ENCODE measurements at places on chromosomes 2 and 18. TPM values are rescaled to one million over a fixed set of nuclear protein-coding genes. Genes with fewer than 3 reads are reported as not detected.

DNA sequence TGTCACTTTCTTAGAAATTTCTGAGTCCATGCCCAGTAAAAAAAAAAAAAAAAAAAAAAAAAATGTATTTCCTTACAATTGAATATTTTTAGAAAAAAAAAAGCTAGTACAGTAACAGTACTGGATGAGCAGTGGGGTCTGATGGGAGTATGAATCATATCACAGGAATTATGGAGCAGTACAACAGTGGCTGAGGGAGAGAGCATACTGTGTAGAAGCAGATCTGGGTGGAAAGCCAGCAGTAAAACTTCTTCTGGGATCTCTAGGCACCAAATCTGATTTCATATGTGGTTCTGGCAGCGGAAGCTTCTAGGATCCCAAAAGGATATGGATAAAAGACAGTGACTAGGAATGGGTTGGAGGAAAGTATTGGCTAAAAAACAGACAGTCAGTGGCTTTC, 414.9 kb upstream of the FSHR start:
- no peak for DNase-seq

DNA sequence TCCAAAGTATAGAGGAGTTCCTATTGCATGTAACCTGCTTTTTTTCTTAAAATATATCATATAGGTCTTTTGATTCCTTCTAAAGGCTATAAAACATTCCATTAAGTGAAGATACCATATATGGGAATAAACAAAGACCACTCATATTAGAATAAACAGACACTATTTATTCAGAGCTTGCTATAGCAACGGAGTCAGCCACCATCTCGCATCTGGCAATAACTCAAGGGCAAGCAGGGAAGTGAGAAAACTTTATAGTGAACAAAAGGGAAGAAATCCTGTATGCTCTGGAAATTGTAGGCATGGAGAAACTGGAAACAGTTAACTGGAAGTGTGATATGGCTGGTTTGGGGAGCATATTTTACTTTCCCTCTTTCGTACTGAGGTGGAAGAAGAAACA, 301.9 kb downstream of the PTH2R start:
- no peak for DNase-seq

DNA sequence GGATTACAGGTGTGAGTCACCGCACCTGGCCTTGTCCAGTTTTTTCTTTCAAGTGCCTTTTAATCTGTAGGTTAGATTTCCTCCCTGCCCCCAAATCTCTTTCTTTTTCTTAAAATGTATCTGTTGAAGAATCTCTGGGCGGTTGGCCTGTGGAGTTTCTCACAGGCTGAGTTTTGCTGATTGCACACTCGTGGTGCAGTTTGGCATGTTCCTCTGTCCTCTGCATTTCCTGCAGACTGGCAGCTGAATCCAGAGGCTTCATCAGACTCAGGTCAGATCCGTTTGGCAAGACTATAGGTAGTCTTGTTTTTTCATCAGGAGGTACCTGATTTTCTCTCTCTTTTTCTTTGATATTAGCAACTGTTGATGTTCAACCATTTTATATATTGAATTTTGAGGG, 5.5 kb downstream of the CASP10 start:
- no peak for DNase-seq

GRCh38 chr2:173555833-173556232, 201.2 kb downstream of the CDCA7 start:
- no peak for DNase-seq

DNA sequence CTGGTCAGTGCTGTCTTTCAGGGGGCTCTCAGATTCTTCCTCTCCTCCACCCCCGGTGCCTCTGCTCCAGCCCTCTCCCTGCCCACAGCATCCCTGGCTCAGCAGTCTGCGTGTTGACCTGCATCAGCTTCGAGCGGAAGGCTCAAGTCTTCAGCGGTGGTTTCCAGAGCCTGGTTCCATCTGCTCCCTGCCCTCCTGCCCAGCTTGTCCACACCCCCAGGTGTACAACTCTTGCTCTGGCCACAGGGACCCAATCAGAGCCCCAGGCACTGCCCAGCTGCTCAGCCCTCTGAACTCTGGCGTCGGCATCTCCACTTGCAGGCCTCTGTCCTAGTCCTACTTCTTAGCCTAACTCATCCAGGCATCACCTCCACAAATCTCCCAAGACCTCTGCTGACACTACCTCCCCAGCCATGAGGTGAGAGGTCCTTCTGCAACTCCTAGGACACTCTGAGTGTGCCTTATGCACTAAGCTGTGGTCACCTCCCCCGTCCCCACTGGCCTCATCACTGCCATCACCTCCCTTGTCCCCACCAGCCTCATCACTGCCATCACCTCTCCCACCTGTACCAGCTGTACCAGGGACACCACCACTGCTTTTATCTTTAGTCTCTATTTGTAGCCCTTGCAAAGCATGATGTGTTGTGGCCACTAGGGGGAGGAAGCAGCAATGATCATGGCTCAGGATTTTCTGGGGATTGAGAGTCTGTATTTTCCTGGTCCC, 60.9 kb downstream of the EDAR start:
- peak; percentile 2 for DNase-seq

GRCh38 chr2:189253836-189254235, 74.3 kb upstream of the COL5A2 start:
- DNase-seq: no peak

DNA sequence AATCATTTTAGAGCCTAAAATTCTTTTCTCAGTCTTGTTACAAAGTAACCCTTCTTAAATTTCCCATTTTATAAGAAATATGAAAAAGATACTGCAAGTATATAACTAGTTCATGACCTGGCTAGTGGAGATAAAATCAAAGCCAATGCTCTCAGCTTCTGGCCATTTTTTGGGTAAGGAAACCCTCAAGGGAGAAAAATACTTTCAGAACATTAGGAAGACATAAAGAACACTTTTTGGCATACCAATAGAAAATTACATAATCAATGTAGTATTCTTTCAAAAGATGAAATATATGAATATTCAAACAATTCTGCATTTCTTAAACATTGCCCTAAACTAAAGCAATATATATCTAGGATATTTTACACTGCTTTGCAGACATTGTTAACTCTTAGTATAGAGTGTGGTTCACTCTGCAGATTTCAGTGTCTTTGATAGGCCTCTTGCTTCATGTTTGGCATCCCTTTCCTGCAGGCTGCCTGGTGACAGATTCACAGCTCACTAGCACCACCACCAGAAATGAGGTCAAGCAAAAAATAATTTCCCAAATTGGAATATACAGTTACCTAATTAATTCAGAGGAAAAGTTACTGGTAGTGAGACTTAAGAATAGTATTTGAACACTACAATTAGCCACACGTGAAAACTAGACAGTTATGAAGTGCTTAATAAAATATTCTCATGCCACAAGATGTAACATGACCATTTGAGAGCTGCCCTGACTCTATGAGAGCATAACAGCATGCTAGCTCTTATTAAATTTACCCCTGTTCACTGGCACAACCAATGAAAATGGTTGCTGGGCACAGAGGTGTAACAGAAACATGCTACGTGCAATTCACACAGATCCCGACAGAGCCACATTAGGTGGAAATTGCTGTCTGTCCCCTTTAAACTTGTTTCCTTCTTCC, 36.0 kb downstream of the PAIP2B start:
- DNase-seq: no peak

GRCh38 chr2:10002681-10003080, 40.7 kb upstream of the KLF11 start:
- DNase-seq: no peak

The GPR45 gene
- polyA plus RNA-seq: not detected

The KCNF1 gene
- not detected for polyA plus RNA-seq

The ZNF385B gene
- polyA plus RNA-seq: not detected

The TMEM198 gene
- polyA plus RNA-seq: not detected

The MYO3B gene
- not detected for polyA plus RNA-seq

The VWA3B gene
- not detected for polyA plus RNA-seq

Measured in naive B cell (primary cell).